ENCODE measurements at places on chromosomes 16 and 17.
A peak's percentile ranks its signal among the peaks of the same experiment; 100 is the strongest.

DNA sequence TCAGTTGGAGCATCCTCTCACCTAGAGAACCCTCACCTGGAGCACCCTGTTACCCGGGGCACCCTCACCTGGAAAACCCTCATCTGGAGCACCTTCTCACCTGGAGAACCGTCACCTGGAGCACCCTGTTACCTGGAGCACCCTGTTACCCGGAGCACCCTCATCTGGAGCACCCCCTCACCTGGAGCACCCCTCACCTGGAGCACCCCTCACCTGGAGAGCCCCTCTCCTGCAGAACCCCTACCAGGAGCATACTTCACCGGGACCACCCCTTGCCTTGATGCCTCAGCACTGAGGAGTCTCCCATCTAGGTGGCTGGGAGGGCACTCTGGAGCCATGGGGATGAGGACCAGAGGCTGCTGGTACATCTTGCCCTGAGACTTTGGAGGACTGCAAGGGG lies 3.4 kb upstream of the FBXL16 start:
- no peak for DNase-seq

- DNase-seq, result no peak
These were observed 31.1 kb downstream of the RBFOX1 start for GRCh38 chr16:7363422-7364417.

DNA sequence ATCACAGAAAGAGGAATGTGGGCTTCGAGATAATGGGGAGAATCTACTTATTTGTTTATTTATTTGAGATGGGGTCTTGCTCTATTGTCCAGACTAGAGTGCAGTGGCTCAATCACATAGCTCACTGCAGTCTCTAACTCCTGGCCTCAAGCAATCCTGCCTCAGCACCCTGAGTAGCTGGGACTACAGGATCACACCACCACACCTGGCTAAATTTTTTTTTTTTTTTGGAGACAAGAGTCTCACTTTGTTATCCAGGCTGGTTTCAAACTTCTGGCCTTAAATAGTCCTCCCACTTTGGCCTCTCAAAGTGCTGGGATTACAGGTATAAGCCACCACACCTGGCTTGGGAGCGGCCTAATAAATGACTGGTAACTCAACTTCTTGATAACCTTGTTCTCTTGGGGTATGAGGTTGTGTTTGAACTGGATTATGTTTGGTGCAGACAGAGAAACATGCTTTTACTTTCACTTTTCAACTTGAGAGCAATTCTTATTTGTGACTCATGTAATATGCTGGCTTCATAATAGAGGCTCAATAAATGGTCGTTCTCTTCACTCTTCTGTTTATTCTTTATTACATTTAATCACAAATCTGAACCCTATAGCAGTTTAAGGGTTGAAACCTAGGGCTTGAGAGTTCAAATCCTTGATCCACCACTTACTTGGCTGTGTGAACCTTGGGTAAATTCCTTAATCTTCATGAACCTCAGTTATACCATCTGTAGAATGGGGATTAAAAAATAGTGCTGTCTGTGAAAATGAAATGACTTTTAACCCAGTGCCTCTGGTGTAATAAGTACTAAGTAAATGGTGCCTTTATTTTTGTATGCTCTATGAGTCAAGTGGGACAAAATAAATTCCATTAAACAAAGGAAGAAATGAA lies 129.1 kb upstream of the HS3ST2 start:
- DNase-seq, result no peak

DNA sequence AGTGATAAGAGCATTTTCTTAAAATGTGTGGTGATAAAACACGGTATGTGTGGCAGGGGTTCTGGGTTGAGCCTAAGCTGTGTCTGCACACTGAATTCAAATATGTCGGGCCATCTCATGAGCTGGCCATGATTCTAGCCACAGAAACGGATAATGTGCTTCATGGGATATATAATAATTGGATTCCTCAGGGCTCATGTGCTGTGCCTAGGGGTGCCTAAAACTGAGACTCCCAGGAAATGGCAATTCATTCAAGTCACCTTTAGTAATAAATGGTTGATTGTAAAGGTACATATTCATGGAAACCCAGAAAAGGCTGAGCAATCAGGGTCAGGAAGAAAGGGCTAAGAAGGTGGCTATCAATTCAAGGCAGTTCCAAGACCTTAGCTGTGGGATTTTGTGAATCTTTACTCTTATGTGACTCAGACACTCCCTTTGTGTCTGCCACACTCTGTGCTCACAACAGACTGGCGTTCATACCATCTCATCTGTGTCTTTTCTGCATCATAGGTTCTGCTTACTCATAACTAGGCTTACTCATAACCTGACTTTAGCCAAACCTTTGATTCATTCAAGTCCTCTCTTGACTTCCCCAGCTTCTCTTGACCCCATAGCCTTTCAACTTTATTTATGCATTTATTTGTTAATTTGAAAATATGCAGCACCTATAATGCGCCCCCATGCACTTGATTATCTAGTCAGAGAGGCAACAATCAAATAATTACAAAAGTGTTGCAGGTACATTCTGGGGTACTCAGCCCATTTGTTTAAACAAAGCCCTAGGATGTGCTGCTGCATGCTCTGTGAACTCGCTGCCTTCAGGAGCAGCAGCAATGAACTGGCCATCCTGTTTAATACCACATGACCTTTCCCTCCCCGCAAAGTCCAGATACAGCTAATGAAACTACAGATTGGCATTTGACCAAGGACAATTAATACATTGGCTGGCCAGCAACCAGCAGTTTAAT lies 28.4 kb upstream of the MED13 start:
- peak; percentile 33 for DNase-seq

DNA sequence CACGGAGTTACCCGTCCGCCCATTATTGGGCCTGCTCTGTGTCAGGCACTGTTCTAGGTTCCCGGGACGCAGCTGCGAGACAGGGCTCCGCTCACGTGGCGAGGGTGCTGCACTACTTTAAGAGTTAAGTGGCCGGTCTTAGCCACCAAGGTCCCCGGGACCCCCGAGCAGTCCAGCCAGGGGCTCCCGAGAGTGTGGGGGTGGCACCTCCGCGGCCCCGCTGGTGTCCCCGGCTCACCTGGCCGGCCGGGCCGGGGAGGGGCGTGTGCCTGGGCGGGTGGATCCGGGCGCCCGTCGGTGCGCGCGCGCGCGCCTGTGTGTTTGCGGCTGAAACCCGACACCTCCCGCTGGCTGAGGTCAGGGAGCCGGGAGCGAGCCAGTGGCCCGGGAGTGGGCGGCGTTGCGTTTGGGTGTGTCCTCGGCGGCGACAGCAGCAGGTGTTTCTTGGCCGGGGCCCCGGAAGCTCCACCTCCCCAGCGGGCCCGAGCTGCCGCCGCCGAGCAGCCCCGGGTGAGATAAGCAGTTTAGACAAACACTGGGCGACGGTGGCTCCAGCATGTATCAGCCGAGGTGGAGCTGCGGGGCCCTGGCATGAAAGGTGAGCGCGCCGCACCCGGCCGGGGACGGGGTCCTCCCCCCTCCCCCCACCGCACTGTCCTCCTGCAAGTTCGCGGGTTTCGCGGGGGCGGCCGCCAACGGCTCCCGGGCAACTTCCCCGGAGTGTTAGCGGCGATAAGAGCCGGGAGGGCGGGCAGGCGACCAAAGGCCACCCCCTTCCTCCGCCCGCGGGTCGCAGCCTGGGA lies at the start of gene GSE1:
TSS of gene GSE1 (plus strand) at position 522 of the 803 bp plus-strand sequence. CDS start at position 592, 70 bp downstream.
- peak; percentile 82 for DNase-seq

All from GM19239 (cell line).